AG20443 (cell line): ENCODE measurements at places on chromosomes 1 and 21.

DNA sequence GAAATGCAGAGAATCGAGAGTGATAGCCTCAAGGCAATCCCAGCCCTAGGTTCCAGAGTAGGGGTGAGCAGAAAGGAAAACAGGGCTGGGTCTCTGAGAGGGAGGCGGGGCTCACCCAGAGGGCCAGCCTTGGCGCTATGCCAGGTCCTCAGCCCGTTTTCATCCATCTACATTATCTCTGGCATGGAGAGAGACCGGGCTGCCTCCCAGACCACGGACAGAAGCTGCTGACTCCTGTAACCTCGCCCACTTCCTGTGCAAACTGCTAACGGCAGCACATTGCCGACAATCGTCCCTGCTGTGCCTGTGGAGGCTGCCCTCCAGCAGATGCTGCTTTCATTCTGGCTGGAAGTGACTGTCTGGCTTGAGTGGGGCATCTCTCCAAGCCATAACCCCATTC lies 569.1 kb downstream of the NPHP4 start:
- DNase-seq, result no peak

- no peak for DNase-seq
Observed at GRCh38 chr1:162113419-162113818, 43.9 kb downstream of the NOS1AP start.

DNA sequence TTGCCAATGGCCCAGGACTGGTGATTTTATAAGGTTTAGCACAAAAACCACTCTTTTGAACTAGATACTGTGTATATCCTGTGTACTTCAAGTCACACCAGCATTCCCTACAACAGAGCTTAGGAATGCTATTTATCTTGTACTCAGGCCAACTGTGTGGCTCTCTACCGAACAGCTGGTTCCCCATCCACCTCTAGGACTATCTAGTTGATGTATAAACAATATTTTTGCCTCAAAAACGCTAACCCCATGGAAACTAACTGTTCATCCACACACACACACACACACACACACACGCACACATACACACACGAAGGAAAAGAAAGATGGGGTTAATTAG lies 28.7 kb upstream of the SLC45A3 start:
- DNase-seq, result peak; percentile 64

GRCh38 chr1:1153874-1154273 lies 19.8 kb upstream of the TTLL10 start:
- no peak for DNase-seq

- no peak for DNase-seq
Observed at GRCh38 chr1:14668538-14668937, 70.1 kb downstream of the KAZN start.

DNA sequence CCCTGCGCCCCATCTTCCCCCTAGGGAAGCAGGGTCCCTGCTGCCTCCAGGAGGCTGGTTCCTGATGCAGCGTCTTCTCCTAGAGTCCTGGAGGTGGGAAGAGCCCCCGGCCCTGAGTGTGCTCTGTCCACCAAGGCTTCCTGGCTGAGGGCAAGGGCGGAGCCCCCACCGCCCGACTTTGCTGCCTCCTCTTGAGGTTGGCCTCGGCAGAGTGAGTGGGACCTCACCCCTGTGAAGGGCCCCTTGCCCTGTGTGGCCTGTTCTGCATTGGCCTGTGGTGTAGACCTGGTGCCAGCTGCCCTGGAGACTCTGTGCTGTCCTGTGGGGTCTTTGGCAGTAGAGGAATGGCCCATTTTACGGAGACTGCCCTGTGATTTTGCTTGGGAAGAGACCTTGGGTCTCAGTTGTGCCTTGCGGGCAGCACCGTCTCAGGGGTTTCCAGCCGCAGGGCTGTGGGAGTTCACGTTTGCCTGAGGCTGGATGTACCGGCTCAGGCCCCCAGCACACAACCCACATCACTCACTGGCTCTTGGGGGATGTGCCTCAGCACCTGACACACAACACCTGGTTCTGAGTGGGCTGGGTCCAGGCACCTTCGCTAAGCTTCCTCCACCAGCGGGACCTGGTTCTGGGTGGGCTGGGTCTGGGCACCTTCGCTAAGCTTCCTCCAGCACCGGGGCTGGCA lies 73.6 kb downstream of the SKI start:
- no peak for DNase-seq

DNA sequence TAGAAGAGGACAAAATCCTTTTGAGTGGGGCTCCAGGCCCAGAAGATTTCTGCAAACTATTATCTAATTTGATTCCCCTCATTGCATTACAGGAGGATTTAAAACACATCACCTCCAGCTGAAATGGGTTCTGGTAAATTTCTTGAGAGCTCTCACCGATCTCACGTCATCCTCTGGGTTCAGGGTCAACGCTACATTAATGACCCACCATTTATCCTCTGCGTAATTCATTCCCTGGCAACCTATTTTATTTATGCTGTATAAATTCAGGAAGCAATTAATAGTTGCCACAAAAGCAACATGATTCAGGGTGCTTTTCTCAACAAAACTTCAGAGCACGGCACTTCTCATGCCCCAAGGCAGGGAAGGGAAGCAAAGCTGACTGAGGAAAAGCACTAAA lies 38.9 kb downstream of the LMX1A start:
- no peak for DNase-seq

- no peak for DNase-seq
Observed at GRCh38 chr1:99629164-99629563, 16.7 kb upstream of the PALMD start.

- DNase-seq, result no peak
Observed at GRCh38 chr1:116157096-116157495, 45.9 kb downstream of the MAB21L3 start.

GRCh38 chr1:71587961-71588360 lies 507.1 kb upstream of the ZRANB2 start:
- DNase-seq, result peak; percentile 12

DNA sequence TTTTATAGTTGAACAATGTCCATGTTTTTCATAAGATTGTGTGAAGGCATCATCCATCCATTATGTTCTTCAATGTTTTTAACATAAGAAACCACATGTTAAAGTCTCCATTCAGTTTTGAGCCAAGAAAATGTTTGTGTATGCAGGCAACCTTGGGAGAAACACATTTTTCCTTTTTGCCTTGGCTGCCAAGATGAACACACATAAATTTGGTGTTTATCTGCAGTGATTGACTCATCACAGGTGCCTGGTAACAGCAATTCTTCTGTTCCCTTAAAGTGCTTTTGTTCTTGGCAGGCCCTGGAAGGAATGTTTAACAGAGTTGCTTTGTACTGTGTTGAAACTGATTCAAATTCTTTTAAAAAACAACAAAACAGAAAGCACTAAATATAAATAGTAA lies 709.9 kb upstream of the ADGRL4 start:
- DNase-seq, result peak; percentile 13

DNA sequence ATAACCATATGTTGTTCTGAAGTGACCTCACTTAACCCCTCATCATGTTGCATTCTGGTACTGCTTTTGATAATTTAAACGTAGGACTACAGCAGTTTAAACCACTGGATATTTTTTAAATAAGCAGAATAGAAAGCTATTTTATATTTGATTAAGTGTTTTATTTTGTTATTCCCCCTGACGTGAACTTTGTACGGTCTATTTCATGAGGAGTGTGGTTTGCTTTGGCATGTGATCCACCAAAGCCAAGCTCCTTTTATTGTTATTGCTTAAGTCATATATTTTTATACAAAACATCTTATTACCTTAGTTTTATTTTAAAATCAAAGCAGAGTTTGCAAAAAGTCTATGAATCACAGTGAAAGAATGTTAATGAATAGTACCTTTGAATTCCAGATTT lies 101.4 kb upstream of the L1TD1 start:
- no peak for DNase-seq

- peak; percentile 92 for DNase-seq
Observed at GRCh38 chr1:62384276-62385005, 52.4 kb upstream of the USP1 start.

DNA sequence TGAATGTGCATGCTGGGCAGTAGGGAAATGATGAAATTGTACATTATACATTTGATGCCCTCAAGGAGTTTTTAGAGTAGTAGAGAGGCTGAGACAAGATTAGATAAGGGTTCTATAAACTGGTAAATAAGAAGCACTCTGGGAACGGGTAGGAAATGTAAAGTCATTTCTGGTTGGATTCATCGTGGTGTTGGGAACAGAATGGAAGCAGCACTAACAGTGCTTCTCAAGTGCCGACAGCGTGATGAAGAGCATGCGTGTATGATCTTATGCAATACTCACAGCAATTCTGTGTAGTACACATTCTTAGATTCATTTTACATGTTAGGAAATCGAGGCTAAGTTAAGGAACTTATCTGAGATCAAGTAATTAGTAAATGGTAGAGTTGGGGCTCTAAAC lies 45.9 kb downstream of the GPR88 start:
- no peak for DNase-seq

DNA sequence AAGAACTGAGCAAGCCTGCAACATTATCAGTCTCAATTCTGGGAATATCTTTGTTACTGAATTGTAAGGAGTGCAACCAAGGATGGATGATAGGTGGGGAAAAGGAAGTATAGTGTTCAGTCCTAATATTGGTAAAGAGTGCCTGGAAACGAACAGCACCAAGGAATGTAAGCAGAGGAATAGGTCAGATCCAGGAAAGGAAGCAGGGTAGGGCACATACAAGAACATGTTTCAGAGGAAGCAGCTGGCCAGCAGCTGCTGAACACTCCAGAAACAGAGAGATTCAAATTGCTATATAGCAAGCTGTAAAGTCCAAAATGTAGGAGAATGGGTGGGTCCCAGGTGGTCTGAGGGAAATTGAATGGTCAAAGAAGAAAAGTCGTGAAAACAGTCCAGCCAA lies 37.9 kb downstream of the CRB1 start:
- DNase-seq, result no peak
